Stimulated activated CD4-positive, alpha-beta T cell treated with anti-CD3 and anti-CD28 coated beads, Interleukin-2, amount 100 ng/mL, for 4 hours (primary cell): ENCODE measurements at places on chromosomes 7 and 10.

DNA sequence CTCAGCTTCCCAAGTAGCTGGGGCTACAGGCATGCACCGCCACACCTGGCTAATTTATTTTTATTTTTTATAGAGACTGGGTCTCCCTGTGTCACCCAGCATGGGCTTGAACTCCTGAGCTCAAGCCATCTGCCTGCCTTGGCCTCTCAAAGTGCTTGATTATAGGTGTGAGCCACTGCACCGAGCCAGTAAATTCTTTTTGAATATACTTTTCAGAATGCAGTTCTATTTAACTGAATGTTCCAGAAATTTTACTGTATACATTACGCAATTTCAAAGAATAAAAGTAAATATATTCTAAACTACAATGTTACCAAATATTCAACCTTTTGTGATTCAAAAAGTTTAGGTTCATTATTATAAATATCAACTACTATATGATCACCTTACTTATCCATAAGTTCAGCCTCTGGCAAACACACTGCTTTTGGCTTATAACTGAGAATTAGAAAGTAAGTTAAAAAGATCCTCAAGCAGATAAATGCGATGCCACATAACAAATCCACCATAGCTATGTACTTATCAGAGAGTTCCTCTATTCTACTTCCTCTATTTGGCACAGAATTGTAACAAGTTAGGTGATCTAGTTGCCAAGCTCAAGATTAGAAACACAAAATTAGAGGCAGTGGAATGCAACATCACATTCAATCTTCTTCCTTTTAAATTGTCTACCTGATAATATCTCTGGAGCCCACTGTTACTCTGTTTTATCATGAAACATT is 118.2 kb downstream of the ANK3 start:
- no peak for DNase-seq

DNA sequence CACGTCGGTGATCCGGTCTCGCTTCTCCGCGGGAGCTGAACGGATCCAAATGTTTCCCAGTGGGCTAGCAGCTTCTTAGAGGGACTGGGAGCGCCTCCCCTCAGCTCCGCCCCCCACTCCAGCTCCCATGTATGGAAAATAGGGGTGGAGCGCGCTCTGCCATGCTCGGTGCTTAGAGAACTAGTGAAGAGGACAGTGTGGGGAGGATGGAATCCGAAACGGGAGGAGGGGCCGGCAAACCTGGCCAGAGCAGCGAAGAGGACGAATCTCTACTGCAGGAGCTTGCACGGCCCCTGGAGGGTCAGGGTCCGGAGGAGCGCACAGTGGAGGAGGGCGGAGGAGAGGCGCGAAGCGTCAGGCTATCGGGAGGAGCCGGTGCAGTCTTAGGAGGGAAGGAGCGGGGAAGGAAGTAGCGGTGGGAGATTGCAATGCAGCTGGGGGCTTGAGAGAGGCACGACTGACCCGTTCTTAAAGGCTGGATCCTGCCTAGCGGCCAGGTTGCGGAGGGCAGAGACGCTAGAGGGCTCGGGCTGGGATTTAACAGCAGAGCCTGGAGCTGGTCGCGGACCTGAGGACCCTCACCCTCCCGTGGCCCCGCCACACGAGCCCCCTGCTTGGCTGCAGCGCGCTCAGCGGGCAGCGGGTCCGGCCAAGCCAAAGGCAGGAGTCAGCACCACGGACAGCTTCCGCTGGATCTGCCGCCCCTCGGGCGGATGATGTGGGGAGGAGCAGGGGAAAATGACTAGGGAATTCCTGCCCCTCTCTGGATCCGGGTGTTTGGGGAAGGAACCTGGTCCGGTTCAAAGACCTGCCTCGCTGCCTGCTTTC is at the start of gene PRLHR:
Gene PRLHR (minus strand): TSS at position 51 of the 828 bp plus-strand sequence. CDS start 404 bp downstream, outside the sequence.
- DNase-seq = no peak

DNA sequence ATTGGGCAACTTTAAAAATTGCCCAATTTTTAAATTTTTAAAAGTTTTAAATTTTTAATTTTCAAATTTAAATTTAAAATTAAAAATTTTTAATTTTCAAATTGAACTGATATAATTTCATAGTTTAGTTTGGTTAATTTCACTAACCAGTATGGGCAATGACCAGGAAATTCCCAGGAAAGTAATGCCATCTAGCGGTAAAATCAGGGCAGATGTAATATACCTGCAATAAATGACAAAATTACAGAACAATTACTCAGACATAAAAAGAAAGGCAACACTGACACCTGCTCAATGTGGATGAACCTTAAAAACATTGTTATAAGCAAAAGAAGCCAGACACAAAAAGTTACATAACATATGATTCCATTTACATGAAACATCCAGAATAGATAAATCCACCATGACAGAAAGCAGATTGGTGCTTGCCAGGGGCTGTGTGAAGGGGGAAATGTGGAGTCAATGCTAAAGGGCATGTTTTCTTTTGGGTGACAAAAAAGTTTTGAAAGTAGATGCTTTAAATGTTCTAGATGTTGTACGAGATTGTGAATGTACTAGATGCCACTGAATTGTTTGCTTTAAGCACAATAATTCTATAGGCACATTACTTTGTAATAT is 28.6 kb upstream of the SLC16A12 start:
- peak; percentile 7 for DNase-seq

DNA sequence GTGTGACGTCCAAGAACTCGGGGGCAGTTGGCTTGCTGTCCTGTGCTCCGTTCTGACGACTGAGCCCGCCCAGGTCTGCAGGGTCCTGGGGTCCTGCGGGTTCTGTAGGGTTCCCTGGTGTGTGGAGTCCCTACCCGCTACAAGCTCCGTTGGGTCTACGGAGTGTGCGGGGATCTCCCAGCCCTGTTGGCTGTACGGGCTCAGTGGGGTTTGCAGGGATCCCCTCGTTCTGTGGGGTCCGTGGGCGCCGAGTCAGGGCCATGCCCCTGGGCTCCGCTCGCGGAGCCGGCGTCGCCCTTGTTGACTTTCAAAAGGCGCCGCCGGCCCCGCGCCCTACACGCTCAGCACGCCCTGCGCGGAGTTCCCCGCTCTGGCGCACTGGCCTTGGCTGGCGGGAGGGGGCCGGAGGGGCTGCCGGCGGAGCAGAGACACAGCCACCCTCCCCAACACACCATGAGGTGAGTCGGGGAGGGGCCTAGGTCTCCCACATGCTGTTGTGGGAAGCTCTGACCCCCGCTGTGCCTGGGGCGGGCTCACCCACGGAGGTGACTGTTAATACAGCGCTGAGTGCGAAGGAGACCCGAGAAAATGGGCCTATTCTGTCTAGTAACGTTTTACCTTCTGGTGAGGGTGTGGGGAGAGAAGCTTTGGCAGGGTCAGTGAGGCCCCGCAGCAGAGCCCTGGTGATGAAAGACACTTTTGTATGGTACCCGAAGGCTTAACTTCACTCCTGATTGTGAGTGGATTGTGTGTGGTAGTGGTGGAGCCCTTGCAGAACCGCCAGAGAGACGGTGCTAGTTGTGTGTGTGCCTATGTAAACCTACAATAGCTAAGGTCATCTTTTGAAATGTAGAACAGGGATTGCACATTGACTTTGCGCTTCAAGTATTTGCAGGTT is 8.1 kb downstream of the TASOR2 start:
- peak; percentile 64 for DNase-seq

DNA sequence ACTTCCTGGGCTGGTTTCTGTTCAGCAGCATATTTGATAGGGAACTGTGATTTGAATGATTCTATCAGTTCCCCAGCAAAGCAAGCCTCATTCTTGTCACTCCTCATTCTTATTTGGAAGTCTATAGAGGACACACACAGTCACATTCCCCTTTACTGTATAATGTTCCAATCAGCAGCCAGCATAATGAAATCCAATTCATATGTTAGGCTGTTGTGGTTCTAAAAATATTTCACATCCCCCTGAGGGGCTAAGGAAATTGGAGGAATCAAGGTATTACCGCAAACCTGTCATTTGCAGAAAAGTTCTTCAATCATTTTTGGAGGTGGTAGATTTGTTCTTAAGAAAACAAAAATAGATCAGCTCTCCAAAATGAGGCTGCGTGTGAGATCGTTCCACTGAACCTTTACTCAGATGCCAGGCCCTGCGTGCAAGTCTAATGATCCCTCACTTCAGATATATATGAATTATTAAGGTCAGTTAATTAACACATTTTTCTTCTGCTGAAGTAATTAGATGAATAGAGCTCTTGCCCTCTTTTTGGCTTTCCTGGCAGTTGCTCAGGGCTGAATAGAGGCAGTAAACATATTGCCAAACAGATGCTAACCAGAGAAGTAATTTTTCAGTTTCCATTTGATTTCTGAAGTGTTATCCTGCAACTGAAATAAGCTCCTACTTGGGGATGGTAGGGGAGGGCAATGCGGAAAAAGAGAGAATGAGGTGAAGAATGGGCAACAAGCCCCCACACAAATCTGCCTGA is 31.8 kb downstream of the LSMEM1 start:
- no peak for DNase-seq
